ENCODE measurements at places on chromosomes 16 and 17.

DNA sequence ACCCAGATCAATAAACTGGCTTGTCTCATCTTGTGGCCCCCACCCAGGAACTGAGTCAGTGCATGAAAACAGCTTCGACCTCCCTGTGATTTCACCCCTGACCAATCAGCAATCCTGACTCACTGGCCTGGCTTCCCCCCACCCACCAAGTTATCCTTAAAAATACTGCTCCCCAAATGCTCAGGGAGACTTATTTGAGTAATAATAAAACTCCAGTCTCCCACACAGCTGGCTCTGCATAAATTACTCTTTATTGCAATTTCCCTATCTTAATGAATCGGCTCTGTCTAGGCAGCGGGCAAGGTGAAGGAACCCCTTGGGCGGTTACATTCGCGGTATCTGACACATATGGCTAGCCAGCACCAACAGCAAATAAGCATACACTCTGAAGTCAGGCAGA, 9.8 kb upstream of the RABEP1 start:
- DNase-seq = no peak

- no peak for DNase-seq
These were observed 398.5 kb upstream of the DYNLRB2 start for GRCh38 chr16:80142281-80142680.

- no peak for DNase-seq
These were observed 1091.0 kb downstream of the CDH8 start for GRCh38 chr16:60945225-60945624.

DNA sequence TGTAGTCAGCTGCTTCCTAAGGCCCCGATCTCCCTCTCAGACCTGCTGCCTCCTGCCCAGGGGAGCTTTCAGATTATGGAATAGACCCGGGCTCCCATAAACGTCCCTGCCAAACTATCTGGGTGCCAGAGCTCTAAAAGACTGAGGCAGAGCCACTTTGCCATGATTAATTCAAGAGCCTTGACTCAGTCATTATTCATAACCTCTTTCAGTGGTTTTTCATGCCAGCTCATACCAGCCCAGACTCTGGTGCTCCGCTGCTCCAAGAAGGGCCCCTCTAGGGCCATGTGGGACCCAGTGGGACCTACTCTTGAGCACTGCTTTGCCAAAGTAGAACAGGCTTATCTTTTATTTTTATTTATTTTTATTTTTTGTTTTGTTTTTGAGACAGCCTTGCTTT, 23.9 kb downstream of the DNAI2 start:
- no peak for DNase-seq

GRCh38 chr17:1109606-1110540, 69.9 kb downstream of the ABR start:
- peak; percentile 44 for DNase-seq
